Dorsolateral prefrontal cortex (tissue), 122 donors: ENCODE measurements at places on chromosomes 1 and 21. TPM values are rescaled to one million over a fixed set of nuclear protein-coding genes. Genes with fewer than 3 reads are reported as not detected.

Gene GJC2
- total RNA-seq: 31.0 TPM

Gene ADAM30
- not detected for total RNA-seq

Gene NCAM2
- 129 TPM for total RNA-seq

Gene SPRR5
- total RNA-seq: not detected

Gene ACKR1
- 13.7 TPM for total RNA-seq

Gene EFNA1
- 20.4 TPM for total RNA-seq

Gene KCNT2
- total RNA-seq: 14.6 TPM

Gene FCER1A
- total RNA-seq: 0.50 TPM

Gene RRP1B
- total RNA-seq: 16.9 TPM

Gene CD48
- total RNA-seq: not detected

Gene SPRR2G
- total RNA-seq: not detected

Gene TPTE
- total RNA-seq: not detected

Gene NLRP3
- total RNA-seq: 5.1 TPM

Gene MATN1
- total RNA-seq: 1.3 TPM

Gene SV2A
- 86.0 TPM for total RNA-seq

Gene AK5
- total RNA-seq: 94.3 TPM

Gene LRRC38
- total RNA-seq: 1.9 TPM

Gene IL20
- not detected for total RNA-seq

Gene LRRC53
- 0.97 TPM for total RNA-seq

Gene SELP
- total RNA-seq: 2.2 TPM

Gene UBL4B
- 0.29 TPM for total RNA-seq

Gene SYCP1
- total RNA-seq: not detected

Gene PYHIN1
- total RNA-seq: not detected

Gene ECM1
- 13.4 TPM for total RNA-seq

Gene AKR7A3
- 4.3 TPM for total RNA-seq

Gene ASCL5
- 0.45 TPM for total RNA-seq

Gene CBS
- 64.3 TPM for total RNA-seq

Gene SASS6
- total RNA-seq: 3.0 TPM

Gene PDE4B
- total RNA-seq: 87.0 TPM

Gene BSND
- not detected for total RNA-seq

Gene ETV3L
- total RNA-seq: not detected

Gene S100A7A
- not detected for total RNA-seq

Gene TMPRSS3
- total RNA-seq: 6.7 TPM

Gene ARID1A
- total RNA-seq: 112 TPM

Gene ARHGEF10L
- 48.0 TPM for total RNA-seq

Gene GLIS1
- total RNA-seq: 7.7 TPM

Gene GMEB1
- total RNA-seq: 10.6 TPM

Gene IFT25
- 27.3 TPM for total RNA-seq

Gene CD5L
- total RNA-seq: not detected

Gene NKAIN1
- 11.0 TPM for total RNA-seq

Gene VANGL1
- total RNA-seq: 1.7 TPM

Gene KCNQ4
- total RNA-seq: 6.7 TPM

Gene MTARC1
- total RNA-seq: 22.0 TPM

Gene FCAMR
- not detected for total RNA-seq

Gene VWA5B1
- 0.26 TPM for total RNA-seq

Gene KRTAP13-3
- not detected for total RNA-seq

Gene CFHR3
- not detected for total RNA-seq

Gene LRRC3
- 0.61 TPM for total RNA-seq

Gene SLC25A24
- total RNA-seq: 7.8 TPM
